Dermis microvascular lymphatic vessel endothelial cell (primary cell): ENCODE measurements at places on chromosomes 4 and X.

- no peak for DNase-seq
These were observed 561.3 kb upstream of the GRIA3 start for GRCh38 chrX:122622795-122623194.

GRCh38 chrX:129039176-129039575 is 484.1 kb downstream of the SMARCA1 start:
- DNase-seq: no peak

DNA sequence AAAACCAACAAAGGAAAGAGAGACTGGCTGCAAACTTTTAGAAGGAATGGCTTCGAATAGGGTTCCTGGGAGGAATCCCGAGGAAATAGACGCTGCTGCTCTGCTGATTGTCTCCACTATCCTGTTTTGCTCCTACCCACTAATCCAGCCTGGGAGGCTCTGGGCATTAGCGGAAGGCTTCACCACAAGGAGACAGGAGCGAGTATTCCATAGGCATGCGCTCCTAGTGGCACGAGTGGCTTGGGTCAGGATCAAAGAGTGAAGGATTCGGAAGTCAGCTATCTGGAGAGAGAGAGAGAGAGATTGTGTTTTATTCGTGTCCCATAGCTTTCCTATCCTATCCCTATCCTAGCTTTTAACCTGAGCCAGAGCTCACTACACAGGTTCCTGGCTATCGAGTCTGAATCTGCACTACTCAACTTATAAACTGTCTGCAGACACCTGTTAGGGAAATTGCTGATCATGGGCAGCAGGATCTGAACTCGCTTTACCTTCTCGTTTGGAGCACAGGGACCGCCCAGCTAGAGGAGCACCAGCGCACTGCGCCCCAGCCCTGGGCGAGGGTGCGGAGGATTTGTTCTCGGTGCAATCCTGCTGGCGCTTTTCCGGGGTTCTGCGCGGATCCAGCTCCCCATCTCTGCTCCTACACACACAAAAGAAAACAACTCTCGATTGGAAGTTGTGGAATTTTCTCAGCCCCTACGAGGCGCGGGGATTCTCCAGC is 740 bp upstream of the NPY2R start:
- no peak for DNase-seq

DNA sequence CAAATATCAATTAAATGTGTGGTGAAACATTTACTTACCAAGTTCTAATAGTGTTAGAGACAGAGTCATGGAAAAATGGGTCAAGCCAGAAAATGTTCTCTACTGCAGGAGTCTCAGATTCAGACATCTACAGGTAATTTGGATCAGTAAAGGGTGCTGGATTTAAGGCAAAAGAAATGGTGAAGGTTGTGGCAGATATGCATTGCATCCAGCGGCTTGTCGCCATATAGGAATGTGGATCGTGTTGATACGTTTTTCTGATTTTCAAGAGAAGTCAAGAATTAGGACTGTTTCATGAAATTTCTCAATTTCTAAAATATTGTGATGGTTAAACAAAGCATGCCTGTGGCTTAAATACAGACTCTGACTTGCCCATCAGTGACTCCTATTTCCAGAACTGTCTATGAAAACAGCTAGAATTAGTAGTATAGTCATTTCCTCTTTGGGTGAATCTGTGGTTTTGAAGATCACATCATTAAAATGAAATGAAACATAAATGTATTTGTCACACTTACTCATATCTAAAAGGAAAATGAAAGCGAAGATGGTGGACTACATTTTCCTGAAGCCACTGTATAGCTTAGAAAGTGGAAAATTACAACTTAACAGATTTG is 110.1 kb upstream of the VEGFC start:
- peak; percentile 58 for DNase-seq

DNA sequence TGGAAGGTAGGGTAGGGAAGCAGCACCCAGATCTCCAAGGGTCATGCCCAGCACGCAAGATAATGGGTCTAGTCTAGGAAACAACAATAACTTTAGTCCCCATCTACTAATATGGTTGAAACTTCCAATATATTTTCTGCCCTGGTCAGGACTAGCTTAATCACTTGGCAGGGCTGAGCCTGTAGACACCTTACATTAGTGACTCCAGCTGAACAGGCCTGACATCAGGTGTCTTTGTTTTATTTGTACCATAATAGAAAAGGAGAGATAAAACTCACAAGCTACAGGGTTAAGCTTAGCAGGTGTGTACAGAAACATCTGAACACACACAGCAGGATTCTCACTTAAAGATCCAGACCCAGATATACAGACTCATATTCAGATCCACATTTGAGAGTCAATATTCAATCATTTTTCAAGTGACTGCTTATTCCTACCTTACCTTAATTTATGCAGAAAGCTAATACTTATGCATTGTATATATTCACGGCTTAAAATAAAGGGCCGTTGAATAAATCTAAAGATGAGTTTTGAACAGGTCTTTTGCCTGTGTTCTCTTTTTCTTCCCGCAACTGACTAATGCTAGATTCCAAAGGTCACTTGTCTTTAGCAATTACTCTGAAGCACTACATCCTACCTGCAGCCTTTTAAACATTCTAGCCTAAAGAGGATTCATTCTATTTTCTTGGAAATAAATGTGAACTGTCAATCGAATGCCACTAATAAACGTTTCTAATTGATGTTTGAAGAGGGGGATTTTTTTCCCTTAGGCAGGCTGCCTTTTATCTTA is 745.3 kb downstream of the RPA4 start:
- no peak for DNase-seq

DNA sequence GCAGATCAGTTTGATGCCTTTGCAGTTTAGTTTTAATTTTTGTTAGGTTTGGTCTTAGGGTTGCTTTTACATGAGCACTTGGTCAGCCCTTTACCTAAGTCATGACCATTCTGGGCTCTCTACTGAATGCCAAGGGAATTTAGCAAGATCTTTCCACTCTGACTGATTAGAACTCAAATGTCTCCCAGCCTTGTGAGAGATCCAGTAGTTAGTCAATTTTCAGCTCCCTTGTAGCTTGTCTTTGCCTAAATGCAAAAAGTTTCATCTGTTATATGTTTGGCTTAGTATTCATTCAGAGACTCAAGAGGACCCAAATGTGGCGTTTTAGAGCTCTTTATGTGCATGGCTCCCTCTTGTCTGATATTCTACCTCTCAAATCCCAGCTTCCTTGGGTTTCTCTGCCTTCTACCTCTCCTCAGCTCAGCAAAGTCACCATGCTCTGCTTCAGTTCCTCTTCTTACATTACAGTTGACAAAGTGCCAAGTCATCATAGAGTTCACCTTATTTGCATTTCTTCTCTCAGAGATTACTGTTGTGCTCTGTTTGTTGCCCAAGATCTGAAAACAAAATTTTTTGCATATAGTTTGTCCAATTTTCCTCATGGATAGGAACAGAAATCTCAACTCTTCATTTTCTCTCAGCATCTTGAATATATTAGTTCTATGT is 17.5 kb upstream of the JAKMIP1 start:
- no peak for DNase-seq

DNA sequence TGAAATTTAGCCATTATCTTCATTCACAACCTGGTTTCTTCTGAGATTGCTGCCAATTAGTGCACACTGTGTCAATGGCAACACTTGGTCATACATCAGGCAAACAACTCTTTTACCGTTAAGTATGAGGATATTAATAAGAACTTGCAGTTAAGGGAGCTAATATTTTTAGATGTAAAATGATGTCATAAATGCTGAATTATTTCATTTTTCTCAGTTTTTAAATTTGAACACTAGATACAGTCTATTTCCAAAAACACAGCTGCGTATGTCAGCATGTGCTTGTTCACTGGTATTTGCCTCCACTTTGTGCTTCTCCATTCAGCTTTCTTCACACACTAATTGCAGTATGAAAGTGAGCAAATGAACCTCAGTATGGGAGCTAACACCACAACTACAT is 1.6 kb downstream of the KLHL13 start:
- DNase-seq: no peak

DNA sequence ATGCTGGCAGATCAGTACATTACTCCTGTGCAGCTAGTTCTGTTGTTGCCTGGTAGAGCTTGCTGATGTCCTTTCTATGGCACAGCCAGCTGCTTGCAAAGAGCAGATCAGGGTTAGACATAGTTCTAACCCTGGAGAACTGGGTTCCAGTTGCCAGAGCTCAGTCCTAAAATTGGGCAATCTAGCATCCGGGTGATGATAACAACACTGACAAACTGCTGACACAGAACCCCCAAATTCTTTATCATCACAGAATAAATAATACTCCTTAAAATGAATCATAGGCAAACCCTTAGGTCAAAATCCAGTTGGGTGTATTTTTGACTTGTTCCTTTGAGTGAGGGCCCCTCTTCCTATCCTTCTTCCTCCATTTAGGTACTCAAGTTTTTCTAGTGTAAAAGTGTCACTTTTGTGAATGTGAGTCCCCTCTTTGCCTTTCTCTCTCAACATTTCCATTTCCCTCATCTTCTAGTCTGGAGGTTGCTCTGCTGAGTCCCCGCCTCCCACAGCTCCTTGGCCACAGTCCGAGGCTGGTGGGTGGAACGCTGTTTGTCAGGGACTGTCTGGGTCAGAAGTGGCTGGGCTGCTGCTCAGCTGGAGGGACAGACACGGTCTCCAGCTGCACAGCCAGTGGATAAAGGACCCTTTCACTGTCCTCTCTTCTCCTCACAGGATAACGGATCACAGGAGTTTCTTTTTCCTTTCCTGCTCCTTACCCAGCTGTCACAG is 93.6 kb upstream of the RASGEF1B start:
- DNase-seq: no peak

DNA sequence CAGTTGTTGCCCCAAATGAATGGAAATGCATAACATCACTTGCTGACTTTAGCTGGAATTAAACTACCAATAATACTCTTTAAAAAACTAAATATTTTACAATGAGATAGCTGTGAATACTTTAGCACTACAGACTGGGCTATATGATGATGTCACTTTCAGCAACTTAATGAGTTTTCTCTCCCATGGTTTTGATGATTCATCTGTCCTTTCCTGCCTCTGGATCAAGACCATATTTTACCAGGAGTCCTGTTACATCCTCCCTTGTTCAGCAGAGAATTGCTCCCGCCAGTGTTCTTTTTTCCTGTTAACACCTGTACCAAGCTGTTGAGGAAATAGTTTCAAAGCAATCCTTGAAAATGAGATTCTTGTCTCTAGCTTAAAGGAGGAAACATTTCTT is 543.0 kb downstream of the SPRY1 start:
- peak; percentile 94 for DNase-seq

GRCh38 chr4:82606622-82607021 is 44.8 kb upstream of the TMEM150C start:
- no peak for DNase-seq
